Fibroblast of upper back skin (primary cell): ENCODE measurements at places on chromosomes 2 and 18.

- no peak for DNase-seq
These were observed 113.5 kb upstream of the ETAA1 start for GRCh38 chr2:67283641-67284040.

- no peak for DNase-seq
These were observed 39.6 kb upstream of the STAT4 start for GRCh38 chr2:191190435-191190834.

DNA sequence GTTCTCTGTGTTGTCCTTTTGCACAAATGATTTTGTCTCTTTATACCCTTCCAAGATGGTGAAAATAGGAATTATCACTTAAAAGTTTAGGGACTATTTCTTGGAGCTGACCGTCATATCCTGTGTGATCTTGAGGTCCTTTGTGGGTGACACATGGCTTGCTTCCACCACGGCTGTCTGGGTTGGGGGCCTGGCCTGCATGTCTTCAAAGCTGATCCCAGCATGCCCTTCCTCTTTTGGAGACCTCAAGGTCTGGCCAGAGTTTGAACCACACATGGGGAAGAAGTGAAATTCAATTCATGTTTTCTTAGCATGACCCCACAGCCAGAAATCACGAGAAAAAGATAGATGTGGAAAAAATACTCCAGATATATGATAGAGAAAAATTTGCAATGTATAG, 14.0 kb downstream of the SFTPB start:
- no peak for DNase-seq

DNA sequence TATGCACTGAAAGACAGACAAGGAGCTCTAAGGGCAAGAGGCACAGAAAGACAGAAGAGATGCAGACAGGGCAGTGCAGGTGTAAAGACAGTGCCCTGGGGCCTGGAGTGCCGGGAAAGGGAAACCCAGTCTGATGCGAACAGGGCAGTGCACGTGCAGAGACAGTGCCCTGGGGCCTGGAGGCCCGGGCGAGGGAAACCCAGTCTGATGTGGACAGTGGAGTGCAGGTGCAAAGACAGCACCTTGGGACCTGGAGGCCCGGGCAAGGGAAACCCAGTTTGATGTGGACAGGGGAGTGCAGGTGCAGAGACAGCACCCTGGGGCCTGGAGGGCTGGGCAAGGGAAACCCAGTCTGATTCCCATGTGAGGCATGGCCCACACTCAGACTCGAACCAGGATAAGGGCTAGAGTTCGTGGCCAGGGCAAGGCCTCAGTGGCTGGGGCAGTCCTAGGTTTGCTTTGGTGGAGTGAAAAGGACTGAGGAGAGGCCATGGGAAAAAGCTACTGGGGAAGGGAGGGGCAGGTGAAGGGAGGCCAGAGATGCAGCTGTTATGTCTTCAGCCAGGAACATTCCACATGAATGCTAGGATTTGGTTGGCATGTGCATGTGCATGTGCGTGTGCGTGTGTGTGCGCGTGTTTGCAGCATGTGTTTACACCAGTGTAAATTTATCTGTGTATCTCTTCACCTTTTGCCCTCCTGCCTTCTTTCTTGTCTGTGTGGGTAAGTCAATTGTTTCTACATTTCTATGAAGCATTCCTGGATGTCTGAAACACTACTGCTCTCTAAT, 39.1 kb upstream of the DNMT3A start:
- no peak for DNase-seq

GRCh38 chr18:38539371-38539770, 973.8 kb upstream of the CELF4 start:
- DNase-seq: no peak

- peak; percentile 47 for DNase-seq
These were observed 40.8 kb downstream of the DSEL start for GRCh38 chr18:67475673-67476072.

- no peak for DNase-seq
These were observed 55.2 kb downstream of the TMEM17 start for GRCh38 chr2:62450716-62451191.

GRCh38 chr2:174009488-174010223, 44.5 kb upstream of the SP3 start:
- DNase-seq: peak; percentile 48

GRCh38 chr18:74050807-74051206, 96.8 kb downstream of the FBXO15 start:
- DNase-seq: peak; percentile 2

- DNase-seq: no peak
These were observed 18.4 kb downstream of the TSHZ1 start for GRCh38 chr18:75228967-75229366.

GRCh38 chr2:199742884-199743283, 108.1 kb downstream of the FTCDNL1 start:
- DNase-seq: no peak

- DNase-seq: no peak
These were observed 332.7 kb upstream of the POU3F3 start for GRCh38 chr2:104521247-104521646.

- DNase-seq: no peak
These were observed 440.7 kb downstream of the CMPK2 start for GRCh38 chr2:6425032-6425431.

DNA sequence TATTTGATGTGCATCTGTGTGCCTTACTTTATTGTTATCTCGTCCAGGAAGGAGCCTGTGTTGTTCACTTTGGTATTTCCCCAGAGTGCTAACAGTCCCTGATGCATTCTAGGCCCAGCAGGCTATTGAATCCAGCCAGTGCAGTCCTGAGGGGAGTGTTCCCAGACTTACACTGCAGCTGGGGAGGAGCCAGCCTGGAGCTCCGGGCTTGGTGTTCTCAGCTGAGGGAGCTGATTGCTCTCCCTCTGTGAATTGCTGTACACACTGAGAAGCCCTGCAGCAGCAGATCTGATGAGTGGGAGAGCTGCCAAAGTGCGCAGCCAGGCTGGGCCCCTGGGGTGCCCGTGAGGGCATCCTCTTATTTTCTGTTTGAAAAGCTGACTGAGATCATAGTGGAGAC, 159.2 kb downstream of the GALNT3 start:
- peak; percentile 31 for DNase-seq

DNA sequence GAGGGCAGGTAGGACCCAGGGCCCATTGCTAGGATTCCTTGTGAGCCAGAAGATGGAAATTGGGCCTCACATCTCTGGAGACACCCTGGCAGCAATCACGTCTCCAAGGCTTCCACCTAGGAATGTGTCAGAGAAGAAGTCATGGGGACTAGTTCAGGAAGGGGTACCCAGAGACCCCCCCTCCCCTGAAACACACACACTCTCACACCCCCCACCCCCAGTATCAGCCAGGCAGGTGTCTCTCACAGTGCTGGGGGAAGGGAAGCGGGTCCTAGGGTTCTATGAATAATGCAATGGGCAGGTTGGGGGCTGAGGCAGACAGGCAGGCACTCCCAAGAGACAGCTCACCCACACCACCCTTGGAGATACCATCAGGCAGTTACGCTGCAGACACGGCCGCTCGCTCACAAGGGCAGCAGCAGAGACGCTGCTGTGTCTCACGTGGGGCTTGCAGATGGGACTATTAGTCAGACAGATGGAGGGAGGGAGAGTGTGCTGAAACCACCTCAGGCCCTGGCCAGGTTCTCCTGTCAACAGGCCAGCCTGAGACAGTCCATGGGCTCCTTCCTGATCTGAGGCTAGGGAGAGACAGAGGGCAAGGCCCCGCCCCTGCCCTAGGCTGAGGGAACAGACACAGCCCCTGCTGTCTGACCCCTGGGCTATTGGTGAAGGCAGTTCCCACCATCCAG, 134.6 kb downstream of the CYP26B1 start:
- no peak for DNase-seq

DNA sequence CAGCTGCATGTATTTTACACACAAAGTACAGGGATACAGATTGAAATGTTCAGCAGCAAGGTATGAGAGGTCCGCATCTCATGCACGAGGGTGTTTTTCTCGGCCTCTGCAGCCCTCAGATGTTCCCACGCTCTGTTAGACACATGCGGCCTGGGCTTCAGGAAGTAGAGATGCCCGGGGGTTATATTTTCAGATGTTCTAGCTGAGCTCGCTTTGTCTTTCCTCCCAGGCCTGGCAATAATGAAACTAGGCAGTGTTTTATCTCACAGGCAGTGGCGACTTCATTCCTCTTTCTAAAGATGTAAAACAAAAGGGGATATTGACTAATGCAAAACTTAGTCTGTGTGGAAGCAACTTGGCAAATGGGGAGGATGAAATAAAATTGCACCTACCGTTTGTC, 190.7 kb downstream of the GBX2 start:
- no peak for DNase-seq

DNA sequence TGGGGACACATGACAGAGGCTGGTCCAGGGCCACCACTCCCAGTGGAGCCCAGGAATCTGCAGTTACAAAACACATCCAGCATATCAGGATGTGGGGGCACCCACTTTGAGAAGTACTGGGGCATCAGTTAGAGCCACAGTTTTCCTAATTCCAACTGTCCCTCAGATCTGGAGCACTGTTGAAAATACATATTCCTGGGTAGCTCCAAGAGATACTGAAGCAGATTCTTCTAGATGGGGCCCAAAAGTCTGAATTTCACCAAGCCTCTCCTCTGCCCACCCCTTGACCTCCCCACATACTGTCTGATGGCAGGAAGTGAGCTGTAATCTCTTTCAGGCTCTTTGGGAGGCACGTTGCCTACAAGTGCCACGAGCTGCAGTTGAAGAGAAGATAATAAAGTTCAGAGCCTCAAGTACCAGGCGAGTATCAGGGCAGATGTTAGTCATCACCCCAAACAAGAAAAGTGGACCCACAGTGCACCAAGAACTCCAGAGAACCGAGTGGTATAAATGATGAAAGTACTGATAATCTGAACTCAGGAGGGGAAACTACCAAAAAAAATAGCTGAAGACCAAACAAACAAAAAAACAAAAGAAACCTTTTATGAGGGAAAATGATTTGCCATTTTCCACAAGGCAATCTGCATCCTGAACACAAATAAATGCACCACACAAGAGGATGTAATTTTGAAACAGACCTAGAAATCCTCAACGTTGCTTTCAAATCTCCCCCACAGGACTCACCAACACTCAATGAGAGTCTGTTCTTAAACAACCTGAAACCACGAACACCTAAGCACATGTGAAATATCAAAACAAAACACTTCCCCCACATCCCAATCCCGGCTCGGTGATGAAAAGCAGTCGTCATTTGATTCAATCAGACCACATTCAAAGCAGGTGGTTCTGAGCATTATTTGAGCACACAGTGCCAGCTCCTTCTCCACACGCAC, 98.7 kb downstream of the TCF4 start:
- peak; percentile 55 for DNase-seq

GRCh38 chr2:52072949-52073348, 1041.0 kb upstream of the NRXN1 start:
- no peak for DNase-seq

DNA sequence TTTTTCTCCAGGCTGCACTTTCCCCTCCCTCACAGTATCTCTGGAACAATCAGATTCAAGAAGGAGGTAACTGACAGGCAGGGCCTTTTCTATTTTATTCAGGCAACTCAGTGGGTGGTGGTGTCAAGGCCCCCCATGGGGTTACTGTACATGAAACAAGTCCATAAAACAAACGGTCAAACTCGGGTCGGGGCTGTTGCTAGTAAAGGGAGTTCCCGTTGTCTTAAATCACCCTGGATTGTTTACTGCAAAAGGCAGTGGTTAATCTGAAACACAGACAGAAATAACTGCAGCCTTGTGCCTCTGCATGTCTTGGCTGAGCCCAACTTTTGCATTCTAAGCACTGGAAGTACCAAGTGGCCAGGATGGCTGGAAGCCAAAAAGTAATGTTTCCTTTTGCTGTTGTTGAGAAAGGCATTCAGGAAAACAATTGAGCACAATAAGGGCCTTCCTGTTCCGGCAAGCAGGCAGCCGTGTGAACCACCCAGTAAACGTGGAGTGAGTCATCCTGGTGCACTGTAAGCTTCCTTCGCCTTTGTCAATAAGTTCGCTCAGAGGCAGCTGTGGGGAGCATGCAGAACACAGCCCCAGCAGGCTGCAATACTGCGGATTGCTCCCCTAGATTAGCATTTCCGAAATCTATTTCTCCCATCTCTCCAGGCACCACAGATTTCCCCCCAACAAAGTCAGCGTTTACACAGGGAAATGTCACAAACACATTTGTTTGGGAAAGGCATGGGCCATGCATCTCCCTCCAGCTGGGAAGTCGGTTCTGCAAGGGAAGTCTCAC, 149.6 kb downstream of the IRS1 start:
- peak; percentile 89 for DNase-seq

DNA sequence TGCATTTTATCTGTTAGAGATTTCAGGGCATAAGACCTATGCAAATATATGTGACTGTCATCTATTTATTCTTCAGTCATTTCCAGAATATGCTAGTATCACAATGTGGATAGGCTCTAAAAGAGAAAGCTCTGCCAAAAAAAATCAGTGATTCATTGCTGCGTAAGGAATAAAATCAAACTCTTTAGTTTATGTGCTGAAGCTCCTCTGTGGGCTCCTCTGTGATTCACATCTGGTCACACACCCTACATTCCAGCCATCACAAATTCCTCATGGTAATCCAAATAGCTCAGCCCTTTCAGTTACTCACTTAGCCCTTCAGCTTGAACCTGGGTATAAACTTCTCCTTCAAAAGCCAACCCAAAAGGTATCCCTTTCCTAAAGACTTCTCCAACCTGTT, 21.4 kb downstream of the DLGAP1 start:
- DNase-seq: peak; percentile 76

- DNase-seq: no peak
These were observed 857.3 kb downstream of the CNTNAP5 start for GRCh38 chr2:124882423-124882822.

GRCh38 chr2:191894681-191895147, 47.8 kb upstream of the CAVIN2 start:
- peak; percentile 88 for DNase-seq

- no peak for DNase-seq
These were observed 170.6 kb downstream of the ALPK2 start for GRCh38 chr18:58458304-58458703.

DNA sequence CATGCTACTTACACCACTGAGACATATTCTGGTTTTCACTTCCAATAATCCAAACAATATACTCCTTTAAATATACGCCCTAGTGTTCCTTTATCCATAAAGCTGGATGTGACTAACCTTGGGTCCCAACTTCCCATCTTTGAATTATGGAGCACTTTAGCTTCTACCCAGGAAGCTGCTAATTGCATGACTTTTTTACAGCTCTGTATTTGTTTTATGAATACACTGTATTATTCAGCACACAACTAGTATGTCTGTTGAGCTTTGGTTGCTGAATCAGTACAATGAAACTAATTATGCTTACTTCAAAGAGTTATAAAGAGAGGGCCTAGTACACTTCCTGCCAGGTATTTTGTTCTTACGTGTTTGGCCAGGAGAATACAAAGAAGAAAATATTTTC, 118.5 kb downstream of the BAZ2B start:
- no peak for DNase-seq

DNA sequence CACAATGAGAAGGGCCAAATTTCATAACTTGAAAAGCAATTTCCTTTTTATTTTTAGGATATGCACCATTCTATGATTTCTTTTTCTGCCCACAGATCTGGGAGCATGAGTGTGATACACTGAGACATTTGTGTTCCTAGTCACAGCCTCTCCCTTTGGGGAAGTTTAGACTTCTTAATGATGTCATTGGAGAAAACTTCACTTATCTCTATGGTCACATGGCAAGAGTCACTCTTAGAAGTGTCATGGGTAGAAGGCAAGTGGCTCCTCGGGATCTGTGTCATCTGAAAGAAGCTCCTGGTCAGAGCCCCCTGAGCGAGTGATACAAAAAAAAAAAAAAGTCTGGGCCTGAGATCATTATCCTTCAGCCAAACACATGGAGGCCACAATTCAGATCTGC, 62.5 kb upstream of the LGALSL start:
- no peak for DNase-seq

- DNase-seq: no peak
These were observed 163.0 kb upstream of the PXDN start for GRCh38 chr2:1907291-1907690.

- DNase-seq: no peak
These were observed 75.3 kb downstream of the TSHZ1 start for GRCh38 chr18:75285876-75286275.
